ENCODE measurements at places on chromosomes 6 and 20.

GRCh38 chr6:71414486-71414885 is 125.9 kb downstream of the OGFRL1 start:
- peak; percentile 46 for DNase-seq

- DNase-seq, result no peak
These were observed 174.7 kb downstream of the PREX1 start for GRCh38 chr20:48652961-48653705.

- DNase-seq, result no peak
These were observed 359.3 kb upstream of the PLCB4 start for GRCh38 chr20:8709627-8710026.

DNA sequence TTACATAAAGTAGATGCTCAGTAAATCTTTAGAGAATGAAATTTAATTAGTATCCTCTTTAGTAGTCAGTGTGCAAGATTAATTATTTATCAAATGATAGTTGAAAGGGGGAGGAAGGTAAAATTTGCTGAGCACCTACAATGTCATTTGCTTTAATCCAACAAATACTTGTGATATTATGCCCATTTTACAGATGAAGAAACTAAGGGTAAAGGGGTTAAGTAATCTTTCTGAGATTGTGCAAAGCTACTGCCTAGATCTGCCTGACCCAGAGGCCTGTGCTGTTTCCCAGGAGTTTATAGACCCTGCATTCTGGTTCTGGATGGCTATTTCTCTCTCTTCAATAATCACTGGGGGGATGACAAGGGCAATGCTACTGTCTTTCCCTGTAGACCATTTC is 58.3 kb upstream of the BACH2 start:
- DNase-seq, result no peak

DNA sequence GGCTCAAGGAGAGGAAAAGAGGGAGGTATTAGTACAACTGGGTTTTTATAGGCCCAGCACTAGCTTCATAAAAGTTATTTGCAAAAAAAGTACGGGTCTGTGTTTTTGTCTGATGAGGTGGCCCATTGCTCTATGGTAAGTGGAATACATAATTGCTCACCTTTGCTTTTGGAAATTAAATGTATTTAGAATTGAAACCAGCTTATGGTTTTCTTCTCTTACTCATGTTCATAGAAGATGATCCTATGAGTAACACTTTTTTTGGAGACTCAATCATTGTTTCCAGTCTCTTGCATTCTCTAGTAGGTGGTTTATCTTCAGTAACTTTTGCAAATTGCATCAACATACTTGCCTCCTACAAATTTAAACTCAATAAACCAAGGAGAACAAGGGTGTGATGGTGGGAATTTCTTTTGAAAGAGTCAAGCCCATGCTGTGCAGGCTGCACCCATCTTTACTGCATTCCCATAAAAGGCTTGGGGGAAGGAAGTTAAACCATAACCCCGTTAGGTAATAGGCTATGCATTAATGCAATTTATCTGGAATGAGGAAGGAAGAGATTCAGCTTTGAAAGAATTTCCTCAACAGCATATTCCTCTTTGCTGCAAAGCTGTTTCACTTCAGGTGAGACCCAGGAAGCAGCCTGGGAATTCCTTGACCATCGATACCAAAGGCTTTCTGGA is 48.5 kb upstream of the EDN1 start:
- DNase-seq, result no peak

- DNase-seq, result no peak
These were observed 492.0 kb upstream of the MARCKS start for GRCh38 chr6:113365191-113365590.

DNA sequence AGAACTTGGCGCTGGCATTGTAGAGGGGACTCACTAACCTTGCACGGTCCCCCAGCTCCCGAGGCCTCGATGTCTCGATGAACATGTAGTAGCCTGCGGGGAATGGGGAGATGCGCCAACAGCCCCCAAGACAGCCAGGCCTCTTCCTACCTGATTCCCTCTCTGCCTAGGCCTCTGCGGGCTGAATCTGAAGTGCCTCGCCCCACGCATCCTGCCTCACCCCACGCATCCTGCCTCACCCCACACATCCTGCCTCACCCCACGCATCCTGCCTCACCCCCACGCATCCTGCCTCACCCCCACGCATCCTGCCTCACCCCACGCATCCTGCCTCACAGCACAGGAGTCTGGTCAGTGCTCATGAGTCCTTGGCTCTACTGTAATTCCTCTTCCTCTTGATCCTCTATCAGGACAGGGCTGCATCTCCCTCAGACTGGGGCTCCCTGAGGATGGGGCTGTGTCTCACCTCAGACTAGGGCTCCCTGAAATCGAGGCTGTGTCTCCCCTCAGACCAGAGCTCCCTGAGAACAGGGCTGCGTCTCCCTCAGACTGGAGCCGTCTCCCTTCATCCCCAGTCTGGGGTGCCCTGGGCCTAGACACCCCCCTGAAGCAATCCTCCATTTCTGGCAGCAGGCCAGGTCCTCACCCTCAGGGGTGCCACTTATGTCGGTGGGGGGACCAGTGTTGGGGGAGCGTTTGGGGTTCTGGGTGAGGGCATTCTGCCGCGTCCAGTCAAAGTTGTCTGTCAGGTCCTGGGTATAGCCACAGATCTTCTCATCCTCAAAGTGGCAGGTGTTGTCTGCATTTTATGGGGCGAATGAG is 53.6 kb downstream of the MDGA1 start:
- DNase-seq, result no peak

GRCh38 chr6:131858765-131859415 is 51.1 kb downstream of the ENPP1 start:
- no peak for DNase-seq

DNA sequence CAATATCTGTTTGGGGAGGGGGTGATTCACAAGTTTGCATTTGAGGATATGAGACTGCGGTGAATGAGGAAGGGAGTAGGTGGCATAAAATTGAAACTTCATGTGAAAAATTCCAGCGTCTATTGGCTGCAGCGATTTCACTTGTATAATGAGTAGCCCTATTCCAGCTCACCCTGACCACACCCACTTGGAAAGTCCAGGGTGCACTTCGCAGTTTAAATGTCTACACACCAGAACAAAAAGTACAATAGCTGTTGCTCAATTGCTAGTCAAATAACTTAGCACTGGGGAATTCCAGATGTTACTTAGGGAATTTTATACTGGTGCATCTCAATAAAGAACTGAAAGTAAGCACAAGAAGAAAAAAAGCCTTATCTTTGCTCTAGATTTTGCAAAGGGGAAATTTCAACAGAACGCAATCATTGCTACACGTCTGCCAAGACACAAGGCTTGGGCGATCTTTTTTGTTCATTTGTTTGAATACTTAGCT is 6.3 kb downstream of the TNFAIP3 start:
- no peak for DNase-seq

DNA sequence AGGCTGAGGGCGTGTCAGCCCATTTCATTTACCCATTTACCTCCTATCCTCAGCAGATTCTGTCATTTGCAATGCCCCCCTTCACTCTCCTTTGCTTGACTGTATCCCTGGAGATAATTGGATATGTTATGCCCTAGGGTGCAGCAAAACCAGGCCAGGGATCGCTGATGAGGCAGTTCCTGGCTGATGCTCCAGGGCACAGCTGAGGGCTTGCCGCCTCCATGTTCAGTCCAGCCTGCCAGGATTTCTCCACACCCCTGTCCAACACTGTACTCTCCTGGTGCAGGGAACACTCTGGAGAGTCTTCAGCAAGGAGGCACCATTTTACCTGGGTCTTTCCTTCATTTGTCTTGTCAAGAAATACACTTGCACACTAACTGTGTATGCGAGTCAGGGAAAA is 532.1 kb upstream of the CHD6 start:
- DNase-seq, result no peak

GRCh38 chr6:169789944-169790927 is 38.8 kb downstream of the ERMARD start:
- peak; percentile 60 for DNase-seq

DNA sequence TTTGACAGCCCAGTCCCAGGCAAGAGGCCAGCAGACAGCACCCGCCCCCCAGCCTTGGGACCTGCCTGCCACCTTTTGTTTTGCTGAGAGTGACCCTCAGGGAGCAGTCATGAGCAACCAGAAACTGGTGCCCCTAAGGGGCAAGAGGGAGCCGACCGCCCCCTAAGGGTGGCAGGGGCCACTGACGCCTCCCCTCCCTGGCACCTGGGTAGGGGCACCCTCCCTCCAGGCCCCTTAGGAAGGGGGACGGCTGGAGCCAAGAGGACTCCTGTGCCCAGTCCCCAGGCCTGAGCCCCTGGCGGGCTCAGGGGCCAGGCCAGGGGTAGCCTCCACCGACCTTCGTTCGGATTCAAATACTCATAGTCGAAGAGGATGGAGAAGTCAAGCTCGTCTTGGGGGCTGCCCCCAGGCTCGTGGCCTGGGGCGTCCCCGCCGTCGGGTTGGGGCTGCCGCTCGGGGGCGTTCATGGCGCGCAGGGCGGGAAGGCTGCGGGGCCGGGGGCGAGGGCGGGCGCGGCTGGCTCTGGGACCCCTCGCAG is 417 bp downstream of the NFATC2 start:
- DNase-seq, result no peak

GRCh38 chr6:89310929-89311328 is 4.2 kb downstream of the GABRR2 start:
- no peak for DNase-seq

DNA sequence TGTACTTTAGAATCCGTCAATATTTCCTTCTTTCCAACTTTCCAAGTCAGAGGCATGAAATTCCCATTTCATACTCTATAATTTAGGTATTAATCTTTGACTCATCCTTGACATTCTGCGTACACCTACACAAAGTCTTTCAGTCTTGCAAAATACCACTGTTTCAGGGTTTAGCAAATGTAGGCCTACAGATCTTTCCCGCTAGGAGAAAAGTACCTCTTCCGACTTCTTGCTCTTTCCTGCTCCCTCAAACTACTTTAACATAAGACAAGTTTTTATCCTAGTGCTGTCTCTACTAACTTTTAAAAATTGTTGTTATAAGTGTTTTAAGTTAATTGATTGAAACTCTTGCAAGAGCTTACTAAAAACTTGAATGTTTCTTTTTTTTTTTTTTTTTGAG is 18.3 kb upstream of the PHACTR1 start:
- DNase-seq, result no peak

DNA sequence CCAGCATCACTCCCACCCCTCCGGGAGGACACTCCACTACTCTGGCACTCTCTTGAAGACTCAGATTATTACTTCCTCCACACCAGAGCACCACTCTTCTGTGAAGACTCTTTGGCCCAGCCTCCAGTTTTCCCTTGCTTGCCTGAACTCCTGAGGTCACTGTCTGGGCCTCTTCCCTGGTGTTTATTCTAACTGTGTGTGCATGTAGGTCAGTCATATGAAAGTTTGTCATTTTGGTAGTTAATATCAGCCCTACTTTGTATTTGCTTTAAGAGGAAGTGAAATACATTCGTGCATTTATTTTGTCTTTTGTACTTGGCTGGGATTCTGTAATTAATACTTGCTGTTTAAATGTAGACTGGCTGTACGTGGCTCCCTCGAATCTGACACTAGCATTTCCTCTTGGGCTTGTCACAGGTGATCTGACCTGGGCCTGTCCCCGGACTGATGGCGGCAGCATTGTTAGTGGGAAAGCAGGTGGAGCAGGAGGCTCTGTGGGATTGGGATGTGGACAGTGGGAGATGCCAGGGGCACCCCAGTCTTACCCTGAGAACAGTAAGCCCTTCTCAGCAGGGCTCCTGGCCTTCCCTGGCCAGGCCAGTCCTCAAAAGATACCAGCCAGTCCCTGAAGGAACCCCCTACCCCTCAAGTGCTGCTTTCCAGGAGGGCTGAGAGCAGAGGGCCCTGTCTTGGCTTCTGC is 350.5 kb downstream of the CDC5L start:
- no peak for DNase-seq

DNA sequence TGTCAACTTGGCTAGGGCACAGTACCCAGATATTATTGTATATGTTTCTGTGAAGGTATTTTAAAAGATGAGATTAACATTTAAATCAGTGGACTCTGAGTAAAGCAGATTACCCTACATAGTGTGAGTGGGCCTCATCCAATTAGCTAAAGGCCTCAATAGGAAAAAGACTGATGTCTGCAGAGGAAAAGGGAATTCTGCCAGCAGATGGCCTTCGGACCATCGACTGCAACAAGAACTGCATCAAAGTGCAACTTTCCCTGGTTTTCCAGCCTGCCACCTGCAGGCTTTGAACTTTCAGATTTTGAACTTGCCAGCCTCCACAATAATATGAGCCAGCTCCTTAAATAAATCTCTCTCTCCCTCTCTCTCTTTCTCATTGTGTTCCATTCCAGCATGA is 80.5 kb downstream of the IMPG1 start:
- DNase-seq, result no peak

GRCh38 chr20:10682939-10683338 is 9.1 kb upstream of the JAG1 start:
- DNase-seq, result no peak

DNA sequence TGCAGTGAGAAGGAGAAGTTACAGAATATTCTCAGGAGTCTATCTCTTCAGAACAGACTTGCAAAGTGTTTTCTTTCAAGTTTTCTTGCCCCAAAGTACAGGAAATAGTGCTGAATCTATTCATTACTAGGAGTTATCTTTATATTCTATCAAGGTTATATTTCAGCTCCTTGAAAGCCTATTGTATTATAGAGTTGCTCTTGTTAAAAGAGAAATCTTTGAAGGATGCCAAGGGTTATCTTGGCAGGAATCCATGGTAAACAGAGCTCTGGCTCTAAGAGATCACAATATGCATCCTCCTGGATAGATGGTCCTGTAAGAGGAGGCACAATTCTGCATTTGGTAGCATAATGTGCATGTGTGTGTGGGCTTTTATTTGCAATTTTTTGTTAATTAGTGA is 21.2 kb upstream of the SNRPB2 start:
- DNase-seq, result no peak

DNA sequence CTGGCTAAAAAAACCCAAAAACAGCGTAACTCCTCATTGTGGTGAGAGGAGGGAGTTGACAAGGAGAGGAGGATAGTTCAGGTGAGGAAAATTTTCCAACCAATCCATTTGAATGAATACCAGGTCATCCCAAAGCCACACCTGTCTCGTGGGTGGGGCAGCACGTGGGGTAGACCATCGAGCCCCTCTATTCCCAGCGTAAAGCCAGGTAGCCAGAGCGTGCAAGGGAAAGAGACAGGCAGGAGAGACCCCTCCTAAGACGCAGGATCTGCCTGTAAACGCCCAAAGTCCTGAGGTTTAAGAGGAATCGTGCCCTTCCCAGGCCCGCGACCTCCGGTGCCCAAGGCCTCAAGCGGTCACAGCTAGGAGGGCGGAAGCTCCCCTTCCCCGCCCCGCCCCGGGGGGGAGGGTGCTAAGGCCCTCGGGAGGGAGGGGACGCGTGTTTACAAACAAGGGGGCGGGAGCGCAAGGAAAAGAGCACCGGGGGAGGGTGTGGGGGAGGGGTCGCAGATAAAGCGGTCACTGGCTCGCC is 712 bp downstream of the RXRB start:
- DNase-seq, result no peak

DNA sequence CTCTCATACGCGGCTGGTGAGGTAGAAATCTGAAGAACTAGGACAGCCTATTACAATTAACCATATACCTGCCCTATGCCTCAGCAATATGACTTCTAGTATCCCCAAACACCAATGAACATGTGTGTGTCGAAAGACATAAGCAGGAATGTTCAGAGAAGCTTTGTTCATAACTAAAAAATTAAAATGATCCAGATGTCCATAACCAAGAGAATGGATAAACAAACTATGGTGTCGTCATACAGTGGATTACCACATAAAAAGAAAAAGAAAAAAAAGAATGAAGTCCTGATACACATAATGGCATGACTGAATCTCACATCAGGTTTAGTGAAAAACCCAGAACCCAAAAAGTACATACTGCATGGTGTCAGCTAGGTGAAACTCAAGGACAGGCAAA is 73.9 kb downstream of the MDN1 start:
- DNase-seq, result no peak
